Liver (tissue), 10 donors: ENCODE measurements at places on chromosomes 7 and 10. TPM values are rescaled to one million over a fixed set of nuclear protein-coding genes. Genes with fewer than 3 reads are reported as not detected.

GRCh38 chr7:139702313-139702731 lies 75.5 kb downstream of the HIPK2 start:
- no peak for DNase-seq

GRCh38 chr10:113735913-113736312 lies 15.6 kb upstream of the PLEKHS1 start:
- DNase-seq = peak; percentile 37

Gene R3HCC1L
- polyA plus RNA-seq = 3.2 TPM

- no peak for DNase-seq
Observed at GRCh38 chr10:3119796-3120459, 52.6 kb downstream of the PFKP start.

- no peak for DNase-seq
Observed at GRCh38 chr10:113479346-113480080, 73.3 kb upstream of the HABP2 start.

DNA sequence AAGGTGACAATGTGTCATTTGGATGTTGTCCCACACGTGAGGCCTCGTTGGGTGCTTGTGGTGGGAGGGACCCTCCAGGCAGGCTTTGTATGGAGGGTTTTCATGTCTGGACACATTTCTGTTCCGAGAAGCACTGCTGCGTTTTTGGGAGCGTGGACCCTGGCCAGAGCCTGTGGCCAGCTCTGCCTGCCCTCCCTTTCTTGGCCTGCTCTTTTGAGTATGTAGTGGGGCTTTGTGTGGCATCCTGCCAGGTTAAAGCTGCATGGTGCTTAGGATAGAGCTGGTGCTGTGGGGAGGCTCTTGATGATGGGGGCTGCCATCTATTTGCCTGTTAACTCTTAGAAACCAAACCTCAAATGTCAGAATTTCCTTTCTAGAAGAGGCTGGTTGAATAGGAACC lies 45.7 kb downstream of the GLRX3 start:
- DNase-seq = no peak

Gene C10orf95
- not detected for polyA plus RNA-seq

DNA sequence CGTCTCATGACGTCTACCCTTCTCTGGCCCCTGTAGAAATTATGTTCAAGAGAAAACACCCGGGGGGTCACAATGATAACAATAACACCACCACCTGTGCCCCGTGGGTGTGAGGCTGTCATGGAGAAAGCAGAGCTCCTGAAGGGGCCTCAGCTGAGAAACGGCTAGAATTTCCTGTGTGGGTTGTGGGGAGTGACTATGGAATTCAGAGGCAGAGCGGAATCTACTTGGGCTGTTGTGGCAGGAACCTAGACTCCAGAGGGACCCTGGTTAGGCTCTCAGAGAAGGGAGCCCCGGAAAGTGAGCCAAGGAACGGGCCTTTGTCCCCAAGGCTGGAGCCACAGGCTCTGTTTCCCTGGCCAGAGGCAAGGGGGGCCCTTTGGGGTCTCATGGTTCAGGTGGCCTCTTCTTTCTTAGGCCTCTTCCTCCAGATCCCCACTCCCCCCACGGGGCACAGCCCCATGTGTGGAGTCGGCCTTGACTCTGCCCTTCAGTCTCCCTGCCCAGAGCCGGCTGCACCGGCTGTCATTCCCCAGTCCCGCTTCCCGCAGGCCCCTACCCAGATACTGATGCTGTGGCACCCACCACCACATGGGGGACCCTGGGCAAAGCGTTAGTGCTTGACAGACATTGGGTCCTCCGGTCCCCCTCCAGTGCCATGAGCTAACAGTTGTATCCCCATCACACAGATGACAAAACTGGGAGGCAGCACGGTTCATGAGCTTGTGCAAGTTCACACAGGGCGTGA lies 6.5 kb upstream of the GIMAP8 start:
- no peak for DNase-seq

DNA sequence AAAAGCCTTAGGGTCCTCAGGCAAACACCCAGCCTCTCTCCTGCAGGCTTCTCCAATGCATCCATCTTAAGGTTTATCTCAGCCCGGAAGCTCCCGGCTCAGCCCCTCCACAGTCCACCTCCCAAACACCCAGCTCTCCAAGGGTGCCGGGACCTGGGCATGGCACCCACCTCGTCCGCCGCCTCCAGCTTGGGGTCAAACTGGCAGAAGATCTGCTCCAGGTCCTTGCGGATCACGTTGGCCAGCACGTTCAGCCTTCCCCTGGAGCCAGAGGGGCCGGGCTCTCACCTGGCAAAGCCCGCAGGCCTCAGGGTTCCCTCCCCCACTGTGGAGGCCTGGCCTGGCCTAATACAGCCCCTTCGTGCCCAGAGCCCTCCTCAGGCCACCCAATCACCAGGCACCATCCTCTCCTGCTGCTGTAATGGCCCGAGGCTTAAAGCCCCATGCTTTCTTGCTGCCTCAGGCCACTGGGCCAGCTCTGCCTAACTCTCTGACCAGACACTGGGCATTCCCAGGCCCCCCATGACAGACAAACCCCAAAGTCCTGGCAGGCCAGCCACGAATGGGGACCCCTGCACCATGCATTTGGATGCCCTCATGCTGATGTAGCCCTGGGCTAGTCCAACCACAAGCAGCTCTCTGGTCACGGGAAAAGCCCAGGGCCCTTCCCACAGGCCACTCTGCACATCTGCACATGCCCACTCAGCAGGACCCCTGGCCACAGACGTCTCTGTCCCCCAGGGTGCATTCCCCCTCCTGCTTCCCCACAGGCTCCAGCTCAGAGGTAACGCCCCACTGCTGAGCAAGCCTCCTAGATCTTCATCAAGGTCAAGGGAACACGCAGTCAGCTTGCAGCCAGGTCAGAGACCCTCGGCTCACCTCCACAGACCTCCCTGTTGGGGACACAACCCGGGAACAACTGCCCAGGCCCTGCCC lies 12.3 kb downstream of the OGDHL start:
- no peak for DNase-seq

Gene HOXA13
- polyA plus RNA-seq = not detected

DNA sequence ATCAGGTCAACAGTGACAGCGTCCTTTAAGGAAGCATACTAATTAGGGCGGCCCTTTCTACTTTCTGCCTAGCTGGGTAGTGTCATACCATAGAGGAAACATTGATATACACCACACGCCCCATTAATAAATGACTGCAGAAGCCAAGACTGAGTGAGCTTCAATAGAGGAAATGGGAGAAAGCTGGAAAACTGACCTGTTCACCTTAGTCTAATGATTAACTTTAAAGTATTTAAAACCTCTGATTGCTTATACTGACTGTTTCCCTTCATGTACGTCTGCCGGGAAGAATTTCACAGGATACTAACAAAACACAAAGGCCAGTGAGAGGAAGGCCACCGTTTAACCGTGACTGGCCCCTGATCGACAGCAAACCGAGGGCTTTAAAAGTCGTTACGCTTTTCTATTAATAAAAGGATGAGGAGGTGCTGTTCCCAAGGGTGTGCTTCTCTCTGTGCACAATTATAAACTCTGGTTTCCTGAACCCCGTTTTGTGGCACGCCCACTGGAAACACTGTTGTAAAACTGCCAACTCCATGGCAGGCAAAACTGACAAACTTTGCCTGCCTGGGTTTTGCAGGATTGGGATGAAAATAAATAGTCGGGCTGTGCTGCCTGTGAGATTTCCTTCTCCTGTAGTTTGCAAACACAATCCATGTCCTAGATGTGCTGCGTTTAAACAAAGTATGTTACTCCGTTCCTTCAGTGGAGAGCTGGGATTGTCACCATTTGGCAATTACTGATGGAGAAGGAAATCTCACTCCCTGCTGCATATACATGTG lies 137.6 kb downstream of the NRP1 start:
- no peak for DNase-seq

Gene OR13A1
- not detected for polyA plus RNA-seq

GRCh38 chr7:154183946-154184345 lies 131.7 kb downstream of the DPP6 start:
- no peak for DNase-seq

Gene CCDC186
- 1.9 TPM for polyA plus RNA-seq

DNA sequence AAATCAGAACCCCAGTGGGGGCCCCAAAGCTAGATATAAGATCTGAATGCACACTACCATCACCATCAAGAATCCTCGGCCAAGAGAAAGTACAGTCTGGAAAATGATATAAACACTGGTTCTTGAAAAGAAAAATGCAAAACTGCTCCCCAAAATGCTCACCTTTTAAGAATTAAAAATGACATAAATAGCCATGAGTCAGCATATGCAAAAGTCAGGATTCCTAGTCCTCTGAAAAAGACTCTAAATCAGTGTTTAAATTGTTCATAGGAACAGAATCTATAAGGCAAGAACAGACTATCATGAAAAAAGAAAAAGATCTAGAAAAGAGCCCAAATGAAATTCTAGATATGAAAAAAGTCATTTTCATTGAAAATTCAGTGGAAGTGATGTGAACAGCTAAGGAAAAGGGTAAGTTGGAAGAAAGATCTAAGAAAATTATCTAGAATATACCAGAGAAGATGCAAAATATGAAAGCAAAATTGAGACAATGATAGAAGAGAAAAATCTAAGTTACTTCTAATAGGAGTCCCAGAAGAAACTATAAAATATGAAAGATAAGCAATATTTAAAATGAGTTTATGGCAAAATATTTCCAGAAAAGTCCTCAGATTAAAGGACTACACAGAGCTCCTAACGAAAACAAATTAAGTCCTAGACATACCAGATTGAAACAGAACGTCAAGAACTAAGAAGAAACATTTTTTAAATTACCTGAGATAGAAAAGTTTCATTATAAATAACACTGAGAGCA lies 18.9 kb downstream of the HNRNPA2B1 start:
- DNase-seq = no peak

Gene C10orf53
- polyA plus RNA-seq = not detected
